ENCODE measurements at places on chromosomes 16 and 17.

DNA sequence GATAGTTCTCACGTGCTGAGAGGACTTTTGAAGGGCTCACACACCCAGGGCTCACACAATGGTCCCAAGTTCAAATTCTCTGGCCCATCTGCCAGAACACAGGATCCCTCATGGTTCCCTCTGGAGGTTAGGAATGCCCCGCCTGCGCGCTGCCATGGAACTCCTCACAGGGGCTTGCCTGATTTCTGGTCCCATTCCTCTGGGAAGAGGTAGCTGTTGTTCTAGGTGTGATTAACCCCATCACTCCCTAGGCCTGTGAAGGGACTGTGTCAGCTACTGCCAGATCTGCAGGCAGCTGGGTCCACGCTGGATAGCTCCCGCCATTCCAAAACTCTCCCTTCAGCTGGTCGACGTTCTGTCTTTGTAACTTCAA is 2.3 kb upstream of the ARMC5 start:
- no peak for DNase-seq

- DNase-seq, result no peak
Measured at GRCh38 chr16:31561426-31562233, 33.9 kb downstream of the AHSP start.

DNA sequence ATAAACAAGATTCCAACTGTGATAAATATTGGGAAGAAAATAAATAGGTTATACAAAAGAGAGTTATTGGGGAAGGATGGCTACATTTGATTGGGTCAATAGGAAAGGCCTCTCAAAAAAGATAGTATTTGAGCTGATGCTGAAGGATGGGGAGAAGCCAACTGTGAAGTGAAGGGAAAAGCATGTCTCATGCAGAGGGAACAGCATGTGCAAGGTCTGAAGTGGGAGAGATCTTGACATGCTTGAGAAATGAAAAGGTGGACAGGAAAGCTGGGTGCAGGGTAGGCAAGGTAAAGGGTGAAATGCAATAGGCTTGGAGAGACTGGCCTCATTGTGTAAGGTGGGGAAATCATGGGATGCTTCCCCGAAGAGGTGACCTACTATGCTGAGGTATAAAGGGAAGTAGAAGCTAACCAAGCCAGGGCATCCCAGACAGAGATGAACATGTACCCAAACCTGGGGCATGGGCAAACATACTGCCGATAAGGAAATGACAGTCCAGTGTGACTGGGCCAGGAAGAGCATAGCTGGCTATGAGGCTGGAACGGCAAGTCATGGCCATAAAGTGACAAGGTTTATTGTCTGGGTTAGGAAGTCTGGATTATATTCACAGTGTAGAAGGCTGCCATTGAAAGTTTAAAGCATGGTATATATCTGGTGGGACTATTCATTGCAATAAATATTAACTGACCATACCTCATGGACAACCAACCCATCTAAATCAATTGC is 91.2 kb downstream of the TOX3 start:
- DNase-seq, result no peak

DNA sequence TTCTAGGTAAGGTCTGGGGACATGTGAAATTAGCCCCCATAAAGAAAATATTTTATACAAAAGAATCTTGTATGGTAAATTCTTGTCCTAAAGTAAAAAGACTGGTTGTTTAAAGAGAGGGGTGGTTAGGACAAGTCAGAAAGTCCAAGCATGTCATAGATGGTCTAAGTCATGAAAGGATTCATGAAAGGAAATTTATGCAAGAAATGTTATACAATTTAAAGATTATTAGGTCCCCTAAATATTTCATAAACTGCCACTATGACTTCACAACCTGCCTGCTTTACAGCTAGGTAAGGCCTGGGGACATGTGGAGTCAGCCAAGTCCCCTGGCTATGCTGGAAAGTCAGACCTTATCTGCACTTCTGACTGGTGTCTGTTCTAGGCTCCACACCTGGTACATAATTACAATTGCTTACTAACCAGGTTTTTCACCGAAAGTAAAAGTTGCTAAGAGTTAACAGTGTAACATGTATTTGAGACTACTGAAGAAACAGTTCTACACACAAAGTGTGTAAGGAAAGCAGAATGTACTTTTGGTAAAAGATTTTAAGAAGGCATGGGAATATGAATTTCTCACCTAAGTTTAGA is 17.0 kb downstream of the N4BP1 start:
- DNase-seq, result no peak

DNA sequence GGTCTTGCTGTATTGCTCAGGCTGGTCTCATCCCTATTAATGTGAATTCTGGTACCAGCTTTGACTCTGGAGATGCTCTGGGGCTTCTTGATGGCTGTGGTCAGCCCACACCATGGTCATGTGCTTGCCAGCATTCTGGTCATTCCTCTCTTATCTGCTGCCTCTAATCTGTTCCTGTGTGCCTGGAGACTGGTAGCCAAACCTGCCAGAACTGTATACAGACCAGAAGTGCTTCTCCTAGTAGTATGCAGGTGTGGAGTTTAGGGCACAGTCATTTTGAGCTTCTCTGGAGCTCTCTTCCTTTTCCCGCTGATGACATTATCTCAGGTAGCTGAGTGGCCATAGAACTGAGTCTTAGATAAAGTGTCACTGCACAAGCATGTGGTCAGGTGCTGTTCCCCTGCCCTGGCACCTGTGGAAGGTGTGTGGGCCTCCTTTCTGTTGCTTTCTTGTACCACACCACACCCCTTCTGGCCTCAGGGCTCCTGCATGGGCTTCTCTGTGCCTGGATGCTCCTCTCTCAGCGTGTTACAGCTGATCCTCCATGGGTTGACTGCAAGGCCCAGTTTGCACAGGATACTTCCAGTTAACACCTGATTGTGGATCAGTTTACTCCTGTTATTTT is 162.7 kb downstream of the SPECC1 start:
- no peak for DNase-seq

DNA sequence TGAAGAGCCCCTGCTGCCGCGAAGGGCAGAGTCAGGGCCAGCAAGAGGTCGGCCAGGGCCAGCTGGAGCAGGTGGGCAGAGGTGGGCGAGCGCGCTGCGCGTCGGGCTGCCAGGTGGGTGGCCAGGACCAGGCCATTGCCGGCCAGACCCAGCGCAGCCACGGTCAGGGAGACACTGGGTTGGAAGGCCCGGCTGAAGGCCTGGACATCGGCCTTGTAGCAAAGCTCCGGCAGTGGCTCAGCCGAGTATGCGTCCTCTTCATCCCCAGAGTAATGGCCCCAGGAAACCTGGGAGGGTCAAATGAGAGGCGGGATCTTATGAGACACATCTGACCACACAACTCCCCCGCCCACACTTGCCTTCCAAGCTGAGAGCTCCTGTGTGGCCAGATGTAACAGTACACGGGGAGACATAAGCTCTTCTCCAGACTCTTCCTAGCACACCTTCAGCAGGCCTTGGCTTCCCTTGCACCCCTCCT is 1.3 kb downstream of the CCR10 start:
- no peak for DNase-seq
